ENCODE measurements at places on chromosomes 16 and 17. TPM values are rescaled to one million over a fixed set of nuclear protein-coding genes. Genes with fewer than 3 reads are reported as not detected.

- DNase-seq = no peak
These were observed 56.9 kb upstream of the TRAP1 start for GRCh38 chr16:3774156-3774767.

DNA sequence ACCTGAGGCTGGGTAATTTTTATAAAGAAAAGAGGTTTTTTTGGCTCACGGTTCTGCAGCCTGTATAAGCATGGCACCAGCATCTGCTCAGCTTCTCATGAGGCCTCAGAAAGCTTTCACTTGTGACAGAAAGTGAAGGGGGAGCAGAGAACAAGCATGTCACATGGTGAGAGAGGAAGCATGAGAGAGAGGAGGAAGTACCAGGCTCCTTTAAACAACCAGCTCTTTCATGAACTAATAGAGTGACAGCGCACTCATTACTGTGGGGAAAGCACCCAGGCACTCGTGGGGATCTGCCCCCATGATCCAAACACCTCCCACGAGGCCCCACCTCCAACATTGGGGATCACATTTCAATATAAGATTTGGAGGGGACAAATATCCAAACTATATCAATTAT lies 86.8 kb downstream of the USP32 start:
- peak; percentile 98 for DNase-seq

- no peak for DNase-seq
These were observed 30.6 kb downstream of the CDRT15 start for GRCh38 chr17:14205992-14206461.

GRCh38 chr17:61088556-61088955 lies 311.1 kb upstream of the TBX2 start:
- no peak for DNase-seq

- no peak for DNase-seq
These were observed 11.9 kb upstream of the GLIS2 start for GRCh38 chr16:4303973-4304372.

DNA sequence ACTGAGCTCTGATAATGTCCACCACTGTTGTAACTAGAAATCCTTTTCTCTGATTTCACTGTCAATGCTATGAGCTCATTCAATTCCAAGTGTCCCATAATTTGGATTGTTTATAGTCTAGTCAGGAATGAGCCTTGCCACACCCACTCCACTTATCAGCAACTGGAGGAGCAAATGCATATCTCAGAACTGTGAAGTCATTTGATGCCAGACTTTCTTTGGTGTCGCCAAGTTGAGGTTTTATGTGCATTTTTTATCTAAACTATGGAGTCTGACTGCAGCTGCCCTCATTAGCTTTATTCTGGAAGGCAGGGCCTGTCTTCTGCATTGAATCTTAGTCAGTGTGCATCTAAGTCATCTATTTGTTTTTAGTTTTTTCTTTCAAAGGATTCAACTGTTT lies 361.3 kb downstream of the PMP22 start:
- DNase-seq = no peak

DNA sequence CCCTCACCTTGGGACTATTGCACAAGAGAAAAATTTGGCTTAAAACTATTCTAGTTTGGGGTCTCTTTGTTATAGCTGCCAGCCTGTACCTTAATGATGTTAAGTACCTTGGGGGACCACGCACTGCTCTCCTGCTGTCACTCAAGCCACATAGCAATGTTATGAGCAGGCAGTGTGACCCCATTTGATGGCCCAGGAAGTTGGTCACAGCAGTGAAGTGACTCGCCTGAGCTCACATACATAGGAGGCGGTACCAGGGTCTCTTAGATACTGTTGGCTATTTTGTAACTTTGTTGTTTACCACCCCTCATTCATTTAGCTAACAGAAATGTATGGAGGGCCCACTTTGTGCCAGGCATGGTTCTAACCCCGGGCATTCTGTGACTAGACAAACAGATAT lies 16.4 kb downstream of the KCNG4 start:
- DNase-seq = no peak

DNA sequence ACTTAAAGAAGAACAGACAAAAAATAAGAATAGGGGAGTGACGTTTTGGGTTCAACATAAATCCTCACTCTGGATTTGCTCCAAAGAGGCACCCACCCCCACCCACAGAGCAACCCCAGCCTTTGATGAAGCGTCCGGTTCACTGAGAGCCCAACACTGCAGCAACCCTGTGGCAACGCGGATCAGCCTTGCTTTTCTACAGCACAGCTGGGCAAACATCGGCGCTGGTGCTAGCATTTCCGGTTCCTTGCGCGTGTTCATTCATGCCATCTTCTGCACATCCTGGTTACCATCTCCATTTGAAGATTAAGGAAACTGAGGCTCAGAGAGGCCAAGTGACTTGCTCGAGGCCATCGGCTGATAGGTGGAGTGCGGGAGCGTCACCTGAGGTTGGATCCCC lies 8.7 kb upstream of the GINS2 start:
- DNase-seq = no peak

- no peak for DNase-seq
These were observed 18.8 kb downstream of the CDK5RAP3 start for GRCh38 chr17:47989700-47990099.

GRCh38 chr17:27327397-27327796 lies 33.5 kb downstream of the WSB1 start:
- no peak for DNase-seq

SLC12A3 gene
- total RNA-seq = not detected

SNF8 gene
- 117 TPM for total RNA-seq

C16orf92 gene
- total RNA-seq = not detected

TBX6 gene
- 0.24 TPM for total RNA-seq

WWP2 gene
- 13.9 TPM for total RNA-seq

KRTAP3-1 gene
- total RNA-seq = not detected

Data from SK-MEL-5 (cell line).